ENCODE measurements at places on chromosomes 12 and 14.

DNA sequence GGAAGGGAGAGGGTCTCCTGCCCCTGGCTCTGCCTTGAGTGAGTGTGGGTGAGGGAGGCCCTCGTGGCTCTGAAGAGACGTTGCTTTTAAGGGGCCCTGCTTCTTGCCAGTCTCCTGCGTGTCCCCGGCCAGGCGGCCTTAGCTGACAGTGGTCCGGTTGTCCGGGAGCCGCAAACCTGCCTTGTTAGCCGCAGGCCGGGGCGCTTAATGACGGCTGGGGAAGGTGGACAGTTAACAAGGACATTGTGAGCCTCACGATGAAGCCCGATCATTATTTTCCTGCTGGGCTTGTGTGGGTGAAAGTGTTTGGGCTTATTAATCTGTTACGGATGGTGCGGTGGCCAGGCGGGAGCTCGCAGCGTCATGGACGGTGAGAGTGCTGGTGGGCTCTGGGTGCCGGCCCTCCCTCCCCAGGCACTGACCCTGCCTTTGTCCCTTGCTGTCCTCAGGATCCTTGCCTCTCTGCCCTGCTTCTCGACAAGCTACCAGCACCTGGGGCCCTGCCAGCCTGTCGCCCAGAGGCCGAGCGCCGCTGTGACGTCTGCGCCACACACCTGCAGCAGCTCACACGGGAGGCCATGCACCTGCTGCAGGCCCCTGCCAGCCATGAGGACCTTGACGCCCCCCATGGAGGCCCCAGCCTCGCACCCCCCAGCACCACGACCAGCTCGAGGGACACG lies 13.3 kb downstream of the KIF26A start:
- DNase-seq = no peak

DNA sequence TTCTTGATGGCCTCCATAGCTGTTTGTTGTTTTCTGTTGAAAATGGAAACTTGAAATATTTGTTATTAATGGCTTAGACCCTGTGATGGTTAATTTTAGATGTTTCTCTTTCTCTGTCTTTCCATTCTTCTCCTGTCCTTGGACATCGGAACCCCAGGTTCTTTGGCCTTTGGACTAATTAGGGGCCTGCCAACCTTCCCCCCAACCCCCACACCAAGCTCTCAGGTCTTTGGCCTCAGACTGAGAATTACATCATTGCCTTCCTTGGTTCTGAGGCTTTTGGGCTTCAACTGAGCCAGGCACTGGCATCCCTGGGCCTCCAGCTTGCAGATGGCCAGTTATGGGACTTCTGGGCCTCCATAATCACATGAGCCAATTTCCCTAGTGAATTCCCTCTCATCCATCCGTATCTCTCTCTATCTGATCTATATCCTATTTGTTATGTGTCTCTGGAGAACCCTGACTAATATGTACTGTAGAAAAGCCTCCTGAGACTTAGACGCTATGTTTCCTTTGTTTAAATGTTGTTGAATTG lies 71.6 kb downstream of the FGD4 start:
- DNase-seq = no peak

DNA sequence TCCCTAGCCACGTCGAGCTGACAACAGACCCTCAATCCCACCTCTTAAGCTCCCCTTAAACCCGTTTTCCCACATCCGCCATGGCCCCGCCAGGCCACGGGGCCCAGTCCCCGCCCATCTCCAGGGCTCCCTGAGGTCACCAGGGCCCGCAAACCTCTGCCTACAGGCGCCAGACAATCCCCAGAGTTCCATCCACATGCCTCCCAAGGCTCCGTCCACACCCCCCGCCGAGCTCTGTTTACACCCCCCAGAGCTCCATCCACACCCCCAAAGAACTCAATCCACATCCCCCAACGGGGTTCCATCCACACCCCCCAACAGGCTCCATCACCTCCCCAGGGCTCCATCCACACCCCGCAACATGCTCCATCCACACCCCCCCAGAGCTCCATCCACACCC lies 9.2 kb downstream of the JAG2 start:
- no peak for DNase-seq

DNA sequence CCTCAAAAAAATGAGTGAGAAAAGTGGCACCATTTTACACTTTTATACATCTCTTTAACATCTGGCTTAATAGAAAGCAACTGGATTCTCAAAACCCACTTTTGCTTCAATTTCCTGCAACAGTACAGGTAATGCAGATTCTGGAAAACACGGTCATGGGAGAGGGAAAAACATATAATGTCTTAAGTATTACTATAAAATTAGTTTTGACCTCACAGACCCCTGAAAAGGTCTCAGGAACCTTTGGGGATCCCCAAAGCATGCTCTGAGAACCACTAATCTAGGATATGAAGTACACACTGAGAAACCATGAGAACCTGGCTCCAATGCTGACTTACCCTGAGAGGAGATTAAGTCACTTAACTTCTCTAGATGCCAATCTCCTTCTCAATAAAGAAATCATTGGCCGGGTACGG lies 64.7 kb downstream of the PPP2R5E start:
- DNase-seq = no peak

DNA sequence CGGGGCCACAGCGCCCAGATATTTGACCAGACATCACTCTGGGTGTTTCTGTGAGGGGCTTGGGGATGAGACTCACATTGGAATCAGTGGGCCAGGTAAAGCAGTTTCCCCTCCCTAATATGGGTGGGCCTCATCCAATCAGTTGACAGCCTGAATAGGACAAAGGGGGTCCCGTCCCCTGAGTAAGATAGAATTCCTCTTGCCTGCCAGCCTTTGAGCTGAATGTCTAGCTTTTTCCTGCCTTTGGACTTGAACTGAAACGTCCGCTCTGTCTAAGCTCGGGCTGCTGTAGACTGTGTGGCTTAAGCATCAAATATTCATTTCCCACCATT lies 88.8 kb upstream of the DIO3 start:
- DNase-seq = no peak

- DNase-seq = no peak
These were observed 157.4 kb downstream of the DACT1 start for GRCh38 chr14:58794993-58795762.

- DNase-seq = no peak
These were observed 26.1 kb upstream of the C14orf180 start for GRCh38 chr14:104553166-104554087.

DNA sequence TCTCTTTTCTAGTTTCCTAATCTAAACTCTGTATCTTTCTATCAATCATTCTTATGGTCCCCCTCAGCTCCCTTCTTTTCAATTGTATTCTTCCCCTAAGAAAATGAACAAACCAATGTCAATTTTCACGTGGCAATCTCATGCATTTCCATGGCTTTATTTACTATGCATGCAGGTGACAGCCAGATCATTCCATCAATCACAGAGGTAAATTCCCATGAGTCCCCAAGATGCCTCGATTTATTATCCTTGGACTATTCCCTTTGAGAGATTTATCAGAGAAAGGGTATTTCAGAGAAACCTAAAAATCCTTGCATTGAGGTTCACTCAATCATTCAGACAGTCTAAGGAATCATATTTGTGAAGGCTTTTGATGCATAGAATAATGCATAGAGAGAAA lies 301.2 kb downstream of the DIO2 start:
- no peak for DNase-seq

- no peak for DNase-seq
These were observed 57.0 kb upstream of the NPFF start for GRCh38 chr12:53564278-53564677.

- no peak for DNase-seq
These were observed 10.8 kb downstream of the SDSL start for GRCh38 chr12:113432986-113433385.

GRCh38 chr12:14422516-14423230 lies 57.2 kb downstream of the ATF7IP start:
- no peak for DNase-seq

All from activated CD8-positive, alpha-beta memory T cell treated with anti-CD3 and anti-CD28 coated beads for 4 hours (primary cell).